ENCODE measurements at places on chromosomes 7 and 10.

GRCh38 chr7:12244129-12244528 lies 33.0 kb downstream of the TMEM106B start:
- peak; percentile 11 for DNase-seq

DNA sequence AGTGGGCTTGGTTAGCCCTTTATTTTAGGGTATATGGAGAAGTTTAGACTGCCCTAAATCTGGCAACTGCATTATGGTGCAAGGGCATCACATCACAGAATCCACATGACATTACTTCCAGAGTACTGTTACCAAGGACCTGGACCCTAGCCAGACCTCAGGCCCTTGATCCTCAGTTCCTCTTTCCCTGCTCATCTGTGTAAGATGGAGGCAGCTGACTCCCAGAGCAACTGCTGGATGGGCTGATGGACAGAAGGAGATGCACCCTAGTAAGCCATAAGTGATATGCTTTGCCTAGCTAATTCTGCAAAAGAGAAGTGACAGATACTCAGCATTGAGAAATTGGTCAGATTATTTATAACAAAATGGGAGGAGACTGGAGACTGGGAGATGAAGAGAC lies 131.7 kb downstream of the DYNC1I1 start:
- DNase-seq: no peak

DNA sequence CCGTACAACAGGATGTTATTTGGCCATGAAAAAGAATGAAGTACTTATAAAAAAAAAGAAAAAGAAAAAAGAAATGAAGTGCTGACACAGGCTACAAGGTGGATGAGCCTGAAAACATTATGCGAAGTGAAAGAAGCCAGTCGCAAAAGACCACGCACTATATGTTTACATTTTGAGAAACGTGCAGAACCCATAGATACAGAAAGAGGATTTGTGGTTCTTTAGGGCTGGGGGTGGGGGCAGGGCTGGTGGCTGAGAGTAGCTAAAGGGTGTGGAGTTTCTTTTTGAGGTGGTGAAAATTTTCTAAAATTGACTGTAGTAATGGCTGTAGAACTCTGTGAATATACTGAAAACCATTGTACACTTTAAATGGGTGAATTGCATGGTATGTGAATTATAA lies 86.0 kb upstream of the FAM20C start:
- no peak for DNase-seq

DNA sequence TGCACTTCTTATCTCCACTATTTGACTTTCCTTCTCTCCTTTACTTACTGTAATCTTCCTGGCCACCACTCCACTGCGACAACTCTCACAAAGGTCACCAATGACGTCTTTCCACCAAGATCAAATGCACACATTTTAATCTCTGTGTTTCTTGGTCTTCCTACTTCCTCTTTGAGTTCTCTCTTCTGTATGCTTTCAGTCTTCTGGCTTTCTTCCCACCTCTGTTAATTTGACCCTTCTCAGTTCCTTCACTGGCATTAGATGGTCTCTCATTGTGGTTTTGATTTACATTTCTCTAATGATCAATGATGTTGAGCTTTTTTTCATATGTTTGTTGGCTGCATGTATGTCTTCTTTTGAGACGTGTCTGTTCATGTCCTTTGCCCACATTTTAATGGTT lies 31.9 kb downstream of the FAM107B start:
- DNase-seq: no peak

- no peak for DNase-seq
These were observed 1.2 kb downstream of the HMX2 start for GRCh38 chr10:123149162-123149567.

GRCh38 chr10:110883924-110884323 lies 12.2 kb downstream of the PDCD4 start:
- DNase-seq: no peak

DNA sequence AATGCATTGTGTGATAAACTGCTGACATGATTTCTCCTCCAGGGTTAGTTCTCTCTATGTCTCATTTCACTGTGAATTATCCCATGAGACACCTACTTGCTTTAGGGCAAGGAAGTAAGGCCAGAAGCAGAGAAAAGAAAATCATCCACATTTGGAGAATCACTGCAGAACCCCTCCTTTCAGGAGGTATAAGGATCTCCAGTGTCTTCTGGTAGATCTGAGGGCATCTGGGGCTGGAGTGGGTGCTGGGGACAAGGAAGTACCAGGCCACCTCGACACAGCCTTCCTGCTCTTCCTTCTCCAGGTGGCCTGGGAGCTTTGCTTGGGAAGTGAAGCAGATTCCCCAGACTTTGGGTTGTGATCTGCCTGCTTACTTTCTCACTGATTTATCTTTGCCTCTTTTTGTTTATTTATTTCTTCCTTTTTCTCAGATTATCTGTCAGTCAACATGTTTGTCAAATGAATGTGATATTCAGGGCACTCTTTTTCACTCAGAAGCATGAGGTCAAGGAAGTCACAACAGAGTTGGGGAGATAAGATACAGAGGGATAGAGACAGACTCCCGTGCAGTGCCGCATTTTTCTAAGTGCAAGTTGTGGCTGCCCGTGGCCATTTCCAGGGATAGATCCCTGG lies 12.4 kb upstream of the CAMK2G start:
- DNase-seq: no peak
